ENCODE measurements at places on chromosomes 2 and 18.

- DNase-seq = no peak
These were observed 53.8 kb downstream of the CTIF start for GRCh38 chr18:48592540-48593171.

- no peak for DNase-seq
These were observed 27.6 kb downstream of the AAK1 start for GRCh38 chr2:69615969-69616368.

GRCh38 chr2:229714736-229715541 is 584 bp upstream of the DNER start:
- peak; percentile 62 for DNase-seq

- no peak for DNase-seq
These were observed 74.9 kb upstream of the ARL4C start for GRCh38 chr2:234571620-234572407.

DNA sequence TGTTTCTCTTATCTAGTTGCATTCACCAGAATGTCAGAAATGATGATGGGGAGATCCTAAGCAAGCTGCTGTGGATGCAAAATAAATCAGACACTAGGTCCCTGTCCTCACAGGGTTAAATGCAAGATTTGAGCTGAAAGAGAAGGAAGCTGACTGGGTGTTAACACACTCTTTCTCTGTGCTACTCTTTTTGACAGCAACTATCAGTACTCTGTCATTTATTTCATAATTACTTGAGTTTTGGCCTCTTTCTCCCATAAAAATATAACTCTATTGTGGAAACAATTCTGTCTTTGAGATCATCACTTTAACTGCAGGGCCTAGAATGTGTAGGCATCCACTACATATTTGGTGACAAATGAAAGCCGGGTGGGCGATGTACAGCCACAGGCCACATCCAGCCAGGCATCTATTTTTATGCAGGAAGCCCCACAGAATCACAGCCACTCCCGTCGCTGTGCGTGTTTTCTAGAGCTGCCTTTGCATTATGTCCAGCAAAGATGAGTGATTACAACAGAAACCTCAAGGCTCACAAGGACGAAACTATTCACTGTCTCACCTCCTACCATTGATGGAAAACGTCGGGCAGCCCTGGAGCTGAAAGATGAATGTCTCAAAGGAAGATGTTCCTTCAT is 849.0 kb downstream of the RNF144A start:
- peak; percentile 47 for DNase-seq
